Fibroblast of lung (primary cell): ENCODE measurements at places on chromosomes 12 and 14. TPM values are rescaled to one million over a fixed set of nuclear protein-coding genes. Genes with fewer than 3 reads are reported as not detected.

- DNase-seq: no peak
Measured at GRCh38 chr14:72880820-72881219, 13.1 kb downstream of the DPF3 start.

DNA sequence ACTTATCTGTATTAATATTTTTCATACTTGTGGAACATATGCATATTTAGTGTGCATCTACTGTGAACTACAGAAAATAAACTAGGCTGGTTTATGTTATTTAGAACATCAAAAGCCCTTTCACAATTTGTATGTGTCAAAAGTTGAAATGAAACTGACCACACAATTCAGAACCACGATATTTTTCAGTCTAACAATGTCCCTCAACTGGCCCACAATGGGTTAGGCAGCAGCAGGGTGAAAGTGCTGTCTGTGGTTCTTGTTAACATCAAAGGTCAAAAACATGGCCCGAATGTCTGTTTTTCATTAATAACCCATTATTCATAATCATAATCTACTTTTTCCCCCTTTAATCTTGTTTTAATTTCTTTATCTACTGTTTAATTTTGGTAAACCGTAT, 559.9 kb upstream of the ATP2B1 start:
- no peak for DNase-seq

DNA sequence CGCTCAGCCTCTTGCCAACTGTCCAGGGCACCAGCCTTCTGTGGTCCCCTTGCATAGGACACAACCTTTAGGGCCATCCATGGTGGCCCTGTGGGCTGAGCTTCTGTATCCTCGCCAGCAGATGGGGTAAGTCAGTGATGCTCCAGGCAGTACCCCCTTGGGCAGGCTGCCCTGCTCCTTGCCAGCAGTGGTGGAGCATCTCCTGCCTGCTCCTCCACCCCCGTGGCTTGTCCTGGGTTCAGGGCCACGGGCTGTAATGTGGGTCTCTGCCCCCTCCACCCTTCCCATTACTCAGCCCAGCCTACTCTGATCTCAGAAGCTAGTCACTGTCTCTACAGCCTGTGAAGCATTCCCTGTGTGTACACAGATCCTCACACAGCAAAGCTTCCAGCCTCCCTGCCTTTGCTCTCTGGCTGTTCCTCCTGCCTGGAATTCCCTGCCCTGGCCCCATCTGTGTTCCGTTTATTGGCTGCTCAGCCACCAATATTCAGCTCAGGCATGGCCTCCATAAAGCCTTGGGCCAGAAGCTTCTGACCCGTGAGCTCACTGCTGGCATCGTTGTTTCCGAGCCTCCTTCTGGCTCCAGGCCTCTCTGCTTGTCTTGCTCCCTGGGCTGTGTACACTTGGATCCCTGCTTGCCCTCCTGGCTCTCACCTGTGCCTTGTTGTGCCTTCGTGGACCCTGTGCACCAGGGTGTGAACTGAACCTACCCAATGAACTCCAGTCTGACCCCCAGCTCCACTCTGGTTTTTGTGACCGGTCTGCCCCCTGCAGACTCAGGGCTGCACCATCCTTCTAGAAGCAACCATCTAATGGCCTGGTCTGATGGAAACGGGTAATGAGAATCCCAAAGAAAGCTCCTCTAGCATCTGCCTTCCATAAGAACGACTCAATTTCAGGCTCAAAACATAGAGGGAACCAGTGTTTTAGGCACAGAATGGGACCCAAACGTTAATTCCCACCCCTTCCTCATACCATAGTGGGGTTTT, 177.0 kb upstream of the PRMT8 start:
- DNase-seq: no peak

- DNase-seq: no peak
Measured at GRCh38 chr14:101109981-101110728, 206.6 kb upstream of the RTL1 start.

GRCh38 chr12:125276567-125276966, 211.3 kb downstream of the AACS start:
- DNase-seq: no peak

GRCh38 chr12:82357845-82358199, 365 bp downstream of the CCDC59 start:
- peak; percentile 2 for DNase-seq

DNA sequence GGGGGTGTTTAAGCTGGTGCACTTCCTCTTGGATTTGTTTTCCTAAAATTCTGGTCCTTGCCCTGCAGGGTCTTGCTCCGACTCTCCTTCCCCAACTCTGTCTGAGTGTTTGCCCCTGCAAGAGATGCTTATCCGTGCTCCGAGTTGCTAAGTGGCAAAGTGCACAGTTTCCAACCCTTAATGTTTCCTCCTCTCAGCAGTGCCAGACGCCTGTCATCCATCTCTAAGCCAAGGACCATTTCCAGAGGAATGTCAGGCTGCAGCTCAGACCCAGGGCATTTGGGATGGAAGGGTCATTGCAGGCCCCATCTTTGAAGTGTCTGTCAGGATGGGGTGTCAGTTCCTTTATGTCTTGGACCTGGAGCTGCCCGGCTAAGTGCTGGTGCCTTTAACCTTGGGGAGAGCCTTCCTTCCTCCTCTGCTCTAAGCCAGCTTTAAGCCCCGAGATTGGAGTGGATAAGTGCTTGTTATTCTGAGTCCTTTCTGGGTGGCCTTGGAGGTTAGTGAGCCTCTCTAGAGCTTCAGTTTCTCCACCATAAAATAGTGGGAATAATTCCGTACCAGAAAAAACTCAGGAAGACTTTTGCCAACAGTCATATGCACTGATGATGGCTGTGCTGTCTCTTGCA, 15.0 kb downstream of the WNT5B start:
- no peak for DNase-seq

- no peak for DNase-seq
Measured at GRCh38 chr12:46442738-46443137, 70.2 kb upstream of the SLC38A2 start.

DNA sequence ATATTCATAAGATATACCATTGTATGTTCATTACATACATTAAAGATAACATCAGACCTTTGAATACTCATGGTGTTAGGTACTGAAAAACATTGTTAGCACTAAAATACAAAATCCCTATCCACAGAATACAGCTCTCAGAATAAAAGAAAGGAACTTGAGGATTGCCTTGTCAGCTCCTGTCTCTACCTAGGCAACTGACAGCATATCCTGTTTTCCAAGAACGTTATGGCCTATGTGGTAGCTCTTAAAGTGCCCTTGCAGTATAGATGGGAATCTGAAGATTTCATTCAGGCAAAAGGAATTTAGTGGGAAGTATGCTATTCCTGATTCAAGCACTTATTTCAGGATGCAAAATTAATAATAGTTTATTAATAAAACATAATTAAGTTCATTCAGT, 1.8 kb upstream of the PPP1R12A start:
- no peak for DNase-seq

- DNase-seq: no peak
Measured at GRCh38 chr12:50240096-50240791, 43.1 kb downstream of the LIMA1 start.

DNA sequence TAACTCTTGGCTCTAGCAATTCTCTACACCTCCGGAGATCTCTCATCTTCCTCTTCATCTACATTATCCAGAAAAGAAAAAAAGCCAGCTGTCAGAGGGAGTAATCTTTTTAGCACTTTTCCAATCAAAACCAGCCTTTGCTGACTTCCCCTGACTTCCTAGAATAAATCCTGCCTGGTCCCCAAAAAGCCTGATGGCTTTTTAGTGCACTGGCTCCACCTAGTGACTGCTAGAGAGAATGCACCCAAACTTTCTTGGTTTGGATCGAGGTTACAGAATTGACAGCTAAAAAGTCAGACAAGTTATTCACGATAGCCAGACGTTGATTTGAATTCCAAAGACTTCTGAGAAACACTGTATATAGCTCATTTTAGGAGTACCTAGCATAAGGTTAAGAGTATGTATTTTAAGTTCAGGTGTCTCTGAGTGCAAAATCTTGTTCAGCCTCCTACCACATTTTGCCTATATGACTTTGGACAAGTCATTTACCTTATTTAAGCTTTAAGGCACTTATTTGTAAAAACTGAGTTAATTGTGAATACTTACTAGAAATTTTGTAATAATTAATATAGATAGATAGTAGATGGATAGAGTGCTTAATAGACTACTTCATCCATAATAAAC, 185.7 kb upstream of the GRIN2B start:
- peak; percentile 61 for DNase-seq

- DNase-seq: no peak
Measured at GRCh38 chr12:122827258-122827657, 8.0 kb upstream of the HIP1R start.

GRCh38 chr12:82765971-82766705, 79.4 kb downstream of the TMTC2 start:
- DNase-seq: no peak

DNA sequence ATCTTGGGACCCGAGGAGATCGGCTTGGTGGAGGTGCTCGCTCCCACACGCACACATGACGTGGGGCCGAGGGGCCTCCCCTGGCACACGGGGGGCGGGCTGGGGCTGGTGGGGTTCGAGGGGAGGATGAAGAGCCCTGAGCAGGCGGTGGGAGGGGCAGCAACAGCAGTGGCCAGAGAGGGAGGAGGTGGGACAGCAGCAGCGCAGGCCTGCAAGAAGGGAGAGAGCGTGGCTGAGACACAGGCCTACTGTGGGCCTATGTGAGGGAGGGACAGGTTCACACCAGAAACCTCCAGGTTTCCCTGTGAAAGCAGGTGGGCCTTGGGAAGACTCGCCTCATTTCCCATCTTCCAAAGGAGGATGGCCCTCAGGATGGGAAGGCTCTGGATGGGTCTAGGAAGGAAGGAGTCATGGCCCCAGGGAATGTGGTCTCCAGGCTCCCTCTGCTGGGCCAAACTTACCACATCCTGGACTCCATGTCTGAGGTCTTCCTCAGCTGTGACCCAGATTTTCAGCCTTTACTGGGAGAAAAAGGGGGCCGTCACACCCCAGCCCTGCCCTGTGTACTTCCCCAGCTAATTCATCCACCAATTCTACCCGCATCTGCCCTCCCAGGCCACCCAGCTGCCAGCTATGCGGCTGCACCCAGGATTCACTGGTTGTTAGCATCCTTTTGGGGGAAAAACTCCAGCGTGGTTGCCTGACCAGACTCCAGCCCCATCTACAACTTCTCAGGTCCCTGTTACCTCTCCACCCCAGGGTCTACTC, 2.8 kb downstream of the PIANP start:
- DNase-seq: peak; percentile 40

- DNase-seq: no peak
Measured at GRCh38 chr14:91723501-91723900, 8.4 kb downstream of the CATSPERB start.

DNA sequence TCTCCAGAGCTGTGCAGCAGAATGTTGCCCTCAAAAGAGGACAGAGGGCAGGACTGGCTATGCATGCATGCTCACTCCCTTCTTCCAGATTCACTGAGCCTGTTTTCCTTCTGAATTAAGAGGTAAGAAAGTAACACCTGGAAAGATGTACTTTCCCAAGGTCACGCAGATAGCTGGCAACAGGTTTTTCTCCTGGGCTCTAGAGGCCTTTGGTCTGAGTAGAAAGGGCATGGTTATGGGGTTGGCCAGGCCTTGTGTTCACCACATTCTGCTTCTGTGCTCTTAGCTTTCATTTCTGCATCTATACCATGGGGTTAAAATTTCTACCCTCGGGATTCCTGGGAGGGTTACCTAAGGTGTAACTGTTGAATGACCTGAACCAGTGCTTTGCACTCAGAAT, 57.5 kb downstream of the RASSF3 start:
- DNase-seq: no peak

DNA sequence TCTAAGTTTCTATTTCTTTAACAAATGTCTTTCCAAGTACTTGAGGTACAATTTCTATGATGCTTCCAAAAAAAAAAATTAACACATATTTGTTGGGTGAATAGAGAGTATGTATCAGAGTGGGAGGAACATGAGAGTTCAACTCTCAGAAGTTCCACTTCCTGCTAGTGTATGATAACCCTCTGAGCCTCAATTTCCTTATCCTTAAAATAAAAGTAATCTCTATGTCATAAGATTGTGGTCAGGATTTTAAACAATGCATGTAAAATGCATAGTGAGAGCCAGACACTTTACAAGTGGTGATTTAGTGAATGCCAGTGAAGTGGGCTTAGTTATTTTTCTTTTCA, 270.3 kb upstream of the AMIGO2 start:
- peak; percentile 86 for DNase-seq

DNA sequence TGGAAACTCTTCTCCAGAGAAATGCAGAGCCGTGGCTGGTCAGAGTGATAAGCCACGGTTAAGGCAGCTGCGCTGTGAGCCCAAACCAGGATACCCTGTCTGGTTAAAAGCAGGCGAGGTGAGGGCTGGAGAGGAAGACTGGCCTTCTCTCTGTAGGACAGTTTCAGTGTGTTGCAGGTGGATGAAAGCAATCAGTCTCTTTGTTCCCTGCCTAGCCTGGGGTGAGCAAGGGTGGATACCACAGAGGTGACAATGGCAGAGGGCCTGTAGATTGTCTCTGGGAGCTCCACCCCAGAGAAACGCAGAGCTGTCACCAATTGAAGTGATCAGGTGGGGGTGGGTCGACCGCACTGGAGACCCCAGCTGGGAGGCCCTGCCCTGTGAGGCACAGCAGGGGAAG, 621.9 kb downstream of the LRFN5 start:
- no peak for DNase-seq

DNA sequence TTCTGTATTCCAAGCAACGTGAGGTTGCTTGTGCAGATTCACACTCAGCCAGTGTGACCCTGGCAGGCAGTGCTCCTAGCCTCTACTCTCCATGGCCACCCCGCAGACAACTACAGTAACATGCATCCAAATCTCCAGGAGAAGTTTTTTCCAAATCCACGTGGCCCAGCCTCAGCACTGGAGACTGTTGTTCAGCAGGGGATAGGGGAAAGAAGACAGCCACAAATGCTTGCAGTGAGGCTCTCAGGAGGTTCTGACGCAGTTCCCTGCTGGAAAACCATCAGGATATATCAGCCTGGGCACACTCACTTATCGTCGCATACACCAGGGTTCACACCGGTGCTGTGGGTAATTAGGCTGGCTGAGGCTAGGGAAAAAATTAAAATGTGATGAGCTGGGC, 16.2 kb downstream of the IQSEC3 start:
- DNase-seq: no peak

DNA sequence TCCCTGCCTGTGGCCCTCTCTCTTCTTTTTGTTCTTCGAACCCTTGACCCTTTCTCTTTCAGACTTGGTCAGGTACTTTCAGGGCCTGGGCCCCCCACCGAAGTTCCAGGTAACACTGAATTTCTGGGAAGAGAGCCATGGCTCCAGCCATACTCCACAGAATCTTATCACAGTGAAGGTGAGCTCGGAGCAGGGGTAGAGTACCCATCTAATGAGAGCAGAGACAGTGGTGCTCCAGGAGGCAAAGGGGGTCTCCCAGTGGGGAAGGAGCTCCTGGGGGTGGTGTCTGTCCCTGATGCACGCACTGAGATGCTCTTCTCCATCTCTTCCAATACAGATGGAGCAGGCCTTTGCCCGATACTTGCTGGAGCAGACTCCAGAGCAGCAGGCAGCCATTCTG, 4.7 kb downstream of the IRF9 start:
- DNase-seq: no peak

Gene TRIM9
- total RNA-seq: 0.50 and 0.51 TPM in 2 replicates

Gene ESRRB
- not detected in 2 replicates for total RNA-seq

Gene OR5AU1
- not detected in 2 replicates for total RNA-seq

Gene DIO2
- total RNA-seq: 0.77 and 3.3 TPM in 2 replicates

Gene SERPINA1
- under 0.01 TPM in 1 of 2 replicates, not detected in the other for total RNA-seq

Gene CAPRIN2
- 17.2 and 20.3 TPM in 2 replicates for total RNA-seq

Gene CCDC196
- not detected in 2 replicates for total RNA-seq
